ENCODE measurements at places on chromosomes 5 and 9. TPM values are rescaled to one million over a fixed set of nuclear protein-coding genes. Genes with fewer than 3 reads are reported as not detected.
A peak's percentile ranks its signal among the peaks of the same experiment; 100 is the strongest.

C9orf153 gene
- 10.2 TPM for total RNA-seq

DNA sequence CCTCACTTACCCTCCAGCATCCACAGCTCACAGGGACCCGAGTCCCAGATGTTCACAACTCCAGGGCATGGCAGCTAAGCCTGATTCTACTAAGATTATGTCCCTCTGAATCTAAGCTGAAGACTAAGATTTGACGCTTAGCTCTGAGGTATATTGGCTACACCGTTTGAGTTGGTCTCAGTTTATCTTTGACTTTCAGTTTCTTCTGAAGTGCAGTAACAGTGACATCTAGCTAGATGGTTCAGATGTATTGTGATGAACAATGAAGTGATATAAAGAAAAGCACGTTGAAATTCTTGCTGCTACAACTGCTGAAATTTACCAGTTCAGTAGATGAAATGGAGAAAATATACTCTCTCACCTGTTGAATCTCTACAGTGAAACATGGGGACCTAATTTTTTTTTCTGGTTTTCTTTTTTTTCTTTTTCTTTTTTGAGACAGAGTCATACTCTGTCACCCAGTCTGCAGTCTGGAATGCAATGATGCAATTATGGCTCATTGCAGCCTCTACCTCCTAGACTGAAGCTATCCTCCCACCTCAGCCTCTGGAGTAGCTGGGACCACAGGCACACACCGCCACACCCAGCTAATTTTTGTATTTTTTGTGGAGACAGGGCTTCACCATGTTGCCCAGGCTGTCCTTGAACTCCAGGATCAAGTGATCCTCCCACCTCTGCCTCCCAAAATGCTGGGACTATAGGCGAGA, 15.7 kb downstream of the RFK start:
- peak; percentile 37 for DNase-seq

- no peak for DNase-seq
Measured at GRCh38 chr9:7358876-7359275, 440.7 kb downstream of the DMAC1 start.

- no peak for DNase-seq
Measured at GRCh38 chr9:136108648-136109266, 9.9 kb downstream of the TMEM250 start.

DNA sequence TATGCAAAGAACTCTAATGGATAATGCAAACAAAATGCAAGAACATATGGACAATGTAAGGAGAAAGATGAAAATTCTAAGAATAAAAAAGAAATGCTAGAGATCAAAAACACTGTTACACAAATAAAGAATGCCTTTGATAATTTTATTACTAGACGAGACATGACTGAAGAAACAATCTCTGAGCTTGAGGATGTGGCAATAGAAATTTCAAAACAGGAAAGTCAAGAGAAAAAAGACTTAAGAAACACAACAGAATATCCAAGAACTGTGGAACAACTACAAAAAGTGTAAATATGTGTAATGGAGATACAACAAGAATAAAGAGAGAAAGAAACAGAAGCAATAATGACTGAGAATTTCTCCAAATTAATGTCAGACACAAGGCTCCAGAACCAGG, 140.5 kb upstream of the ACOT12 start:
- DNase-seq = no peak

GRCh38 chr9:131736431-131736830, 3.4 kb downstream of the RAPGEF1 start:
- no peak for DNase-seq

DNA sequence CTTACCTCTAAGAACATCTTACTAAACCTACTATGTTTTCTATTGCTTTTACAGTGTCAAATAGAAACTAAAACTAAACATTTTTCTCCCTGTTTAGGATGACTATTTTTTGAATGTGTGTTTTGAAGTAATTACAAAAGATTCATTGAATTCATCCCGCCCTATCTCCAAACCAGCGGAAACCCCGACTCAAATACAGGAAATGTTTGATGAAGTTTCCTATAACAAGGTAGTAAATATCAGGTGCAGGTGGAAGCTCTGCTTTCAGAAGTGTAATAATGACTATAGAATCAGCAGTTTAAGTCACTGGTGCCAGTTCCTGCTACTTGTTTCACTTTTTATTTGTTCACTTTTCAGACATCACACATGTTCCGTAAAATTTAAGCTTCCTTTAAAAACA, 20.0 kb downstream of the ERAP2 start:
- no peak for DNase-seq

GRCh38 chr9:128128836-128129590, 1.5 kb upstream of the PTGES2 start:
- DNase-seq = no peak

- DNase-seq = no peak
Measured at GRCh38 chr5:137582218-137582617, 83.1 kb upstream of the SPOCK1 start.
